Kidney epithelial cell (primary cell): ENCODE measurements at places on chromosomes 2 and 18.
A peak's percentile ranks its signal among the peaks of the same experiment; 100 is the strongest.

GRCh38 chr2:85797921-85798320, 44.1 kb downstream of the ATOH8 start:
- DNase-seq, result no peak

DNA sequence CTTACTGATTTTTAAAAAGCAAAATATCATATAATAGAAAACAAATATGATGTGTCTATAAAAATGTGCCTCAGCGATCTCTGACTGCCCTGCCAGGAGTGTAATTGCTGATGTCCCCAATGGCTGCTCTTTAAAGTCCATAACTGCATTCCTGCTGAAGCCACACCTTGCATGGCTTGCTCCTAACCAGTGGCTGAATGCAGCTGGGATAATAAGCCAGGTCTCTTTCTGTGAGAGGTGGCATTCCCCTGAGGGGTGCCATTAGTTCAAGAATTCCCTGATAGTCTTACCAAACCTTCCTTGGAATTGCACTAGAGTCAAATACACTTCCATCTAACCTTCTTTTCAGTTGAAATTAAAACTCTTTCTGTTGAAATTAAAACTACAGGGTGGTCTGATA, 125.8 kb upstream of the ZNF804A start:
- DNase-seq, result no peak

GRCh38 chr18:25876330-25876948, 214.0 kb downstream of the SS18 start:
- DNase-seq, result peak; percentile 25

- no peak for DNase-seq
Measured at GRCh38 chr18:44771956-44772917, 91.5 kb downstream of the SETBP1 start.

GRCh38 chr2:171227066-171227782, 66.5 kb upstream of the TLK1 start:
- no peak for DNase-seq

GRCh38 chr18:46243095-46243494, 138.9 kb downstream of the HAUS1 start:
- DNase-seq, result no peak

DNA sequence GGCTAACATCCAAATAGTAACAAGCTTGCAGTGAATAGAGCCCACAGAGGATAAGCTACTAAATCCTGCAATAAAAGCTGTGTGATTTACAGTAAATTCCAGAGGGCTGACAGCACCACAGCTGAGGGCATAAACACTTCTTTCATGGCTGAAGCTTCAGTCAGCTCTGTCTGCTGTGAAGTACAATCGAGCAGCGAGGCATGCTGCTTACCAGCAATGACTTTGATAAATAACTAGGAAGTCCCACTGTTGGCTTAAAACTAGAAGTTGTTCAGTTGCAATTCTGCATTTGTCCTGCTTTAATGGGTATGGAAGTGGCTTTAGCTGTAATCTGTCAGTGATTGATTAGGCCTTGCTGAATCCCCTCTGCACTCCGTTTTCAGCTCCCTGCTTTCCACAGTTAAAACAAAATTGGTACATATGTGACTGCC, 65.2 kb upstream of the FIGN start:
- DNase-seq, result peak; percentile 65

- no peak for DNase-seq
Measured at GRCh38 chr2:131126436-131126835, 21.3 kb downstream of the PLEKHB2 start.
